Stimulated activated CD8-positive, alpha-beta memory T cell treated with anti-CD3 and anti-CD28 coated beads, Interleukin-7, amount 100 ng/mL, for 4 hours (primary cell): ENCODE measurements at places on chromosomes 11 and 22.
A peak's percentile ranks its signal among the peaks of the same experiment; 100 is the strongest.

DNA sequence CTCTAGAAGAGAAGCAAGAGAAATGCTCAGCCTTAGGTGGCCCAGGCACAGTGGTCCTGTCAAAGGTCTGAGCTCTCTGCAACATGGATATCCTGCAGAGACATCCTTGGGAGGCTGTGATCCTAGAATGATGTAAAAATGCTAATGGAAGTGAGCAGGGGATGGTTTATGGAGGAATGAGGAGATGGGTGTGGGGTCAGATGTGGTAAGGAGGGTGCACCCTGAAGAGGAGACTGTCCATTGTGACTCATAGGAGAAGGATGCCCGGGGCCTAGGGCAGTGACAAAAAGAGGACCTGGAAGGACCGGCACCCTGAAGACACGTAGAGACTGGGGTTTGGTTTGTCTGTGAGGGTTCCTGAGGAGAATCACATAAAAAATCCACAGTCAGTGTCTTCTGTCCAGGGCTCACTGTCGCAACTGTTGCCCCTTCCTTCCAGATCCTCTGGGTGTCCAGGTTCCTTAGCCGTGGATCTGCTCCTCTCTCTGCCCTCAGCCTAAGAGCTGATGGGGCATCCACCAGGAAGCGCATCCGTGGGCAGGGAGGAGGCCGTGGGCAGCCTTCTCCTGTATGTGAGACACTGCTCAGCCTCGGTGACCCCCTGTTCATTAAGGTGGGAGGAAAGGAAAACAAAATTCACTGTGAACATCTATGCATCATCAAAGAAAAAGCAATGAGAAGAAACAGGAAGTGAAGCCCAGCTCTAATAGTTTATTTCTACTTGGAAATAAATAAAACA lies 110.7 kb downstream of the VPREB1 start:
- no peak for DNase-seq

- no peak for DNase-seq
Measured at GRCh38 chr11:84899740-84900139, 727.4 kb downstream of the DLG2 start.

DNA sequence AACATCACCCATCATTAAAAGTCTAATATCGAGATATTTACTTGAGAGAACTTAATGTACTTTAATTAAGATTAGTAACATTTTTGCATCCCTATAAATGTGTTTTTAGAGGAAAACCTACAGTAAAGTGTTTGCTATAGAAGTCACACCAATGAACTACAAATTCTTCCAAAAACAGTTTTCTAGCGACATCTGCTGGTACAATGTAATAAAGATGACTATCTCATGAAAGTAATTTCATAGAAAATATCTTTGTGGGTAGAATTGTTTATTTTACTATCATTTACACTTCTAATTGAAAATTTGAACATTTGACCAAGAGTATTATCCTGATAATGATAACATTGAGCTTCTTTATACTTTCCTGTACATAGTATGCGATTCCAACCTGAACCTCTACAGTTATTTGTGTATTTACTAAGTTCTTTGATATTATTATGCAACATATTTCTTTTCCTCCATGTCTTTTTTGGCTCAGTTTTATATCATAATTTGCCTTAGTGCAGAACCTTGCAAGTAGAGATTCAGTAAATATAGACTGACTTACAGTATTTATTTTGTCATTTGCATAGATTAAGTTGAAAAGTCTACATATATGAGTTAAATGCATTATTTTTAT lies 252.7 kb downstream of the TMEM135 start:
- no peak for DNase-seq

DNA sequence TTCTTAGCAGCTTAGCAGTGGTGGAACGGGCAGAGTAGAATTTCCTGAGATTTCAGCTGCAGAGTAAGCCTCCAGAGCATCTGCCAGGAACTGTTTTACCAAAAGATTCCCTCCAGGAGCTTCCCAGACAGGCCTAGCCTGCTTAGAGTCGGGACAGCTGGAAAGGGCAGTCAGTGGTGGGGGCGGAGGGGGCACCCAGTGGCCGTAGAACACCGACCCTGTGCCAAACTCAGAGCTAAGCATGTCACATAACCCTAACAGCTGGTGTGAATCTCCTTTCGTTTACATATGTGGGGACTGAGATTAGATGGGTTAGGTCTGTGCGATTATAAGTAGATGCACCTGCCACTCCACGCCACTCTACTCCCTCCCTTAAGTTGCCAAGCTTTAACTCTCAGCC lies 80.0 kb upstream of the CRTAM start:
- no peak for DNase-seq

- DNase-seq, result no peak
Measured at GRCh38 chr11:57597916-57598830, 688 bp downstream of the SERPING1 start.

DNA sequence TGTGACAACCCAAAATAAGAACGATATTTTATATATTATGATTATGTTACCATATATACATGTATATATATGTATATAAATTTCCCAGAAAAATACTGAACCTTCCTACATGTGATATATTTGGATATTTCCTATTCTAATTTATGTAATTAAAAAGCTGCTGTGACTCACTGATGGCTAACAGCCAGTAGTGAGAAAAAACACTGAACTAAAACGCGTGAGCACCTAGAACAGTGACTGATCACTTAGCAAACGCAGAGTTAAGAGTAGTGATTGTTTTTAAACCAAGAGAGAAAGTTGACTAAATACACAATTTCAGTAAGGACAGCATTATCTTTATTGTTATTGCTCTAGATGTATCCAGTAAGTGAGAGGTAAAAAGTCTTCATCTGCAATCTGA lies 213.8 kb downstream of the TMEM135 start:
- no peak for DNase-seq

DNA sequence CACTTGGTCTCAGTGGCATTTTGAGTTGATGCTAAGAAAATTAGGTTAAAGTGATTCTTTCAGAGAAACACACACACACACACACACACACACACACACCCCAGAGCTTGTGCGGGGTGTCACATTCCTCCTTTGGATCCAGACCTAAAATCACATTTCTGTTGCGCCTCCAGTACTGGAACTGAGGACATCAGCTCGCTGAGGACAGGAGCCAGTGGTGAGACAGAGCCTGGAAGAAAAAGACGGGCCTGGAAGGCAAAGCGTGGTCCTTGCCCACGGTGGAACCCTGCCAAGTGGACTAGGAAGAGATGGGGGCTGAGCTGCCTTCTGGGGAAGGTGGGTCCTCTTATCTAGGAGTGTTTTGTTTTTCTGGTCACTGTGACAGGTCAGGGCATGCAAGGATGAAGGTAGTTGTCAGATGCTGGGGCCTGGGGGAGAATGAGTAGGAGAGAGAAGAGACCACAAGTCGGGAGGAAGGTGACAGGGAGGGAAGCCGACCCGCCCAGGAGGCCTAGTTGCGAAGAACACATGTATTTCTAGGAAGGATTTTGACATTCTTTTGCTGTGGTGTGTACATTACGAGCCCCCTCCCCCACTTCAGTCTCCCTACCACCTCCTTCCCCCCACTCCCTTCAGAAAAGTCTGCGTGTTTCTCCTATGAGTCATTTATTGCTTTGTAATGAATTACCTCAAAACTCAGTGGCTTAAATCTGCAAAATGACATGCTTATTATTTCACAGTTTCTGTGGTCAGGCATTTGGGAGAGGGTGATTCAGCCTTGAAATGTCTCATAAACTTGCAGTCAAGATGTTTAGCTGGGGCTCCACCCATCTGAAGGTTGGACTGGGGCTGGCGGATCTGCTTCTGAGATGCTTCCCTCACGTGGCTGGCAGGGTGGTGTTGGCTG lies 4.8 kb upstream of the ELFN2 start:
- peak; percentile 21 for DNase-seq

DNA sequence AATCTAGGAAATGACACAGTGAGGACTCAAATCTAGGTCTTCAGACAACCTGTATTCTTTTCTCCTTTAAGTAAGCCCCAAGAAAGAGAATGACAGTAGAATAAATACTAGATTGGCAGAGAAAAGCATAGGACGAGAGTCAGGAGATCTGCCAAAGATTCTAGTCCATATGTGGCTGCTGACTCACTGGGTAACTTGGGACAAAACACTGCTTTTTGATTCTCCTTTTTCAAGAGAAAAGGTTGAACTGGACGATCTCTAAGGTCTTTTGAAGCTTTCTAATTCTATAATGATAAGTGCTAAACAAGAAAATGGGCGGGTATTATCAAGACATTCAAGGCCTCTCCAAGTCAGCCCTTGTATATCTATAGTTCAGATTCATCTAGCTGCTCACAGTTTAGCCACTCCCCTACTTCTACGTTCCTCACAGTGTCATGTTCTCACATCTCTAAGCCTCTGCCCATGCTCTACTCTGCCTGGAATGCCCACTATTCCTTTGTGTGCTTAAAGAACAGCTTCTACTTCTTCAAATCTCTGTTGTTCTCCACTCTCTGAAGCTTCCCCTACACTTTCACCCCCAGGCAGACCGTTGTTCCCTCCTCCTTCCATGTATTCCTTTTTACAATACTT lies 53.0 kb downstream of the RELT start:
- no peak for DNase-seq

- no peak for DNase-seq
Measured at GRCh38 chr11:8403310-8403709, 139.6 kb upstream of the LMO1 start.

GRCh38 chr11:2194877-2195755 lies 23.5 kb upstream of the TH start:
- no peak for DNase-seq

GRCh38 chr11:75170516-75171201 lies 19.8 kb downstream of the SLCO2B1 start:
- DNase-seq, result no peak

GRCh38 chr11:75924966-75925784 lies 110.2 kb downstream of the UVRAG start:
- DNase-seq, result no peak

GRCh38 chr22:40641269-40641668 lies 4.8 kb upstream of the MRTFA start:
- DNase-seq, result no peak

DNA sequence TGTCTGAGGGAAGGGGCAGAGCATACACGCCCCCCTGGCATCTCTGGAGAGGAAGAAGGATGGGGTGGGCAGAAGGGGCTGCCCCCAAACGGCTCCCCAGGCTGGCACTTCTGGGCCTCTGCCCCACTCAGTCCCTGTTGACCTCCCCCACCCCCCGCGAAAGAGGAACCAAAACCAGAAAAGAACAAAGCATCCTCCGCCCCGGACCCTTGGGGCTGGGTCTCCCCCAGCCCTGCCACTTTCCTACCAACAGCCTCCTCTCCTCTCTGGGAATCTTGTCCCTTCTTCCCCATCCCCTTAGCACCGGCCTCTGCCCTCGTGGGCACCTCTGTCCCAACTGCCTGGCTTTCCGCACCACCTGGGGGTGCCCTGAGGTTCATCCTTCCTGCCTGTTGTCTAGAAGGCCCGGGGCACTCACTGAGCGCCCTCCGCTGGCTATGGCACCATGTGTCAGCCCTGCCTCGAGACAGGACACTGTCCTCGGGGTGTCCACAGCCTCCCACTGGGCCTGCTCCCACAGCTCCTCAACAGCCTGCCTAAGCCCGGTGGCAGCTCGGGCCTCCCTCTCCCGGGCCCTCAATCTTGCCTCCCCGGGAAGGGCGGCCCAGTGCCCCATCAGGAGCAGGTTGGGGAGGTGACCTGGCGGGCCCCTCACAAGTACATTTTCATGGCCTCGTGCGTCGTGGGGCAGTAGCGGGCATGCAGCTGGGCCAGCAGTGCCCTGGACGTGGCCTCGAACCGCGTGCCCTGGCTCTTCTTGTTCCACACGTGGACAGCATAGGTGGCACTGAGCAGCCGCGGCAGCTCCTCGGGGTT lies 28.2 kb downstream of the A4GALT start:
- DNase-seq, result no peak

GRCh38 chr11:114942207-114942606 lies 263.9 kb downstream of the NXPE2 start:
- DNase-seq, result no peak

- DNase-seq, result no peak
Measured at GRCh38 chr22:47474895-47475294, 712.4 kb downstream of the TBC1D22A start.

GRCh38 chr22:25069758-25070481 lies 117.4 kb downstream of the KIAA1671 start:
- DNase-seq, result no peak

DNA sequence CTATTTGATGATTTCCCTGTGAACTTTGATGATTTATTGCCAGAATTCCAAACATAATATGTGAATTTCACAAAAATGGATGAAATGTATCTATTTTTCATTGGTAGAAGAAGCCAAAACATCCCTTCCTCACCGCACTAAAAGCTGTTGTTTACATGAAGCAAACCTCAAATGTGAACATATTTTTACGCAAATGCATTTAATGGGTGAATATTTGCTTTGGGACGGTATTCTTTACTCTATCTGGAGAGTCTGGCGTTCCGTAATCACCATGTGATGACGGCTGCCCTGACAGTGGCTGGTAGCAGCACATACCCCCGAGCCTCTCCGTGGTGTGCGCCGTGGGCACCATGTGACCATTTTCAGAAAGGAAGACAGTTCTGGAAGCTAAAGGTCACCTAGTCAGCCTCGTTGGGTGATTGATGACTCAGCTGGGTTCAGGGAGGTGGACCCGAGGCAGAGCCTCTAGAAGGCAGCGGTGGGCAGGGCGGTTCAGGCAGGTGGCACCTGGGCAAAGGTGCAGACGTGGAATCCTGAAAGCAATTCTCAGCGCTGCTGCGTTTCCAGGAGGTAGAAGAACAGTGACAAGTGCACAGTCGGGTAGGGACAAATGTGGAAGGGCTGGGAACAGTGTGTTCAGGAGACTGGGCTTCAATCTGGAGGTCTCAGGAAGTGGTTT lies 45.3 kb downstream of the PPARA start:
- no peak for DNase-seq

DNA sequence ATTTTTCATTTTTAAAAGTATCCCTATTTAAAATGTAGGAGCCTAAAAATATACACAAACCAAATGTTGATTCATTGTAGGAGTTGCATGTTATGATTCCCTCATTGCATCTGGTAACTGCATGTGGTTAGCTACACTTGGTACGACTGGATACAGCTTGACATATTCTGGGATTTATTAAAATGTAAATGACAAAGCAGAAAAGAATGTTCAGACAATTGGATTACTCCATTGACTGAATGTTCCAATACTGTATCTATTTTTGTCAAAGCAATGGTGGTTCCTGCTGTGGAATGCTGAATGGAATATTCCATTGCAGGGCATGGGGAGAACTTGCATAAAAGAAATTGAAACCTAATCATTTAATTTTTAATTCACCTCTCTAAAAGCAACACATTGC lies 30.8 kb downstream of the BLID start:
- no peak for DNase-seq

DNA sequence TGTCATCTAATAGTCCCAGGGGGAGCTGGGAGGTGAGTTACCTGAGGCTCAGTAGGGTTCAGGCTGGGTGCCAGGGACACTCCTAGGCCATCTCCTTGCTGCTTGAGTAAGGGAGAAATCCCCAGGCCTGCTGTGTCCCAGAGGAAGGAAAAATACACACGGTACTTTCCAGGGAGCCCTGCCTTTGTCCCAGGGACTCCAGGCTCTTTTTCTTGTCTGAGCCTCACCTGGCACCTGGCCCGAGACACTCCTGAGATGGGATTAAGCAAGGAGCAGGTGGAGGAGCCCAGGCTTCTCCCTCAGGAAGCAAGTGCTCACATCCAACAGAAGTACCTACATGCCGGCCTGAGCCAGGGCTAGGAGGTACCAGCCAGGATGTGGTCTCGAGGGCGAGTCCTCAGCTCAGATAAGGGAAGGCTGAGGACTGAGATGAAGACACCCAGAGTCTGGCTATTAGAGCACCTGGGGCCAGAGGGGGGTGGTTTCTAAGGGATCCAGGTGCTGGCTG lies 899 bp upstream of the KLHDC7B start:
- no peak for DNase-seq
